ENCODE measurements at places on chromosomes 1 and 21. TPM values are rescaled to one million over a fixed set of nuclear protein-coding genes. Genes with fewer than 3 reads are reported as not detected.
A peak's percentile ranks its signal among the peaks of the same experiment; 100 is the strongest.

HIVEP3 gene
- 7.0 TPM for total RNA-seq

ADAM30 gene
- total RNA-seq, result not detected

DNA sequence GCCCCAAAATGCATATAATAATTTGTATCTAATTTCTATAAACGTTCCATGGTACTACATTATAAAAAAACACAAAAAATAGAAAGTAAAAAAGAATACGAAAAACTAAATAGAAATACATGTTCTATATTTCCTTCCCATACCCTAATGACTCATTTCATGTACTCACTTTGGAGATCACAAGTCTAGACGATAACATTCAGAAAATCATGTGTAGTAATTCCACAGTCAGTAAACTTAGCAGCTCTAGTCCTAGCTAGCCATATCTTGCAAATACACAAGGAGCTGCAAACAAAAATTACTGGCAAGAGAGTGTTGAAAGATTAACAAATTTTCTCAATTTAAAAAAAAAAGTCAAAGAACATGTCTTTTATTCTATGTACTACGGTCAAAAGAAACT, 1.4 kb downstream of the GOLPH3L start:
- H3K27ac ChIP-seq, result no peak overlapping the region
- peaks cover 16% of the 10 kb centered on the region for H3K4me1 ChIP-seq
- no peaks in the 10 kb centered on the region for H3K36me3 ChIP-seq
- no peak for DNase-seq

DNA sequence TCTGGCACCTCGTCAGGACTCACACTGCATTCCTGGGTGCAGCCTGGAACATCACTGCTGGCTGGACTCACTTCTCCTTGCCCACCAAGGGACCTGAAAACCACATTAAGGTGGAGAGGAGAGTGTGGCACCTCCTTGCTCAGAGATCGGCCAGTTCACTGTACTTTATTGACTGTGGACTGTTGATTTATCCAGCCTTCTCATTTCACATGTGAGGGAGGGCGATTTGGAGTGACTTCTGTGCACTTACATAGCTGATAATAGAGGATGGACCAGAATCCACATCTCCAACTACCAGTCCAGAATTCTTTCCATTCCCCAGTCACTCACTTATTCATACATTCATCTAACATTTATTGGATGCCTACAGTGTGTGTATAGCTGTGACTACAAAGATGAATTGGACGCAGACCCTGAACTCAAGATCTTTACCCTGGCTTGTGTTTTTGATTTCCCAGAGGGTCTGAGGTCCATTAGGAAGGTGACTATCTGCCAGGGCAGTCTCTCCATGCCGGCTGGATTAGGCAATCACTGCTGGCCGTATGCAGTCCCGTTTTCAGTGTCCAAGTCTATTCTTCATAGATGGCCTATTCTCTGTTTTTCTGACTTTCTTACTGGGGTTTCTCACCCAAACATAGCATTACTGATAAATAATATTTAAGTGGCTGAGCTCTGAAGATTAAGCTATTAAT, 233.5 kb upstream of the SGIP1 start:
- no peaks in the 10 kb centered on the region for H3K36me3 ChIP-seq
- H3K27ac ChIP-seq, result peak overlapping the region; percentile 16
- no peaks in the 10 kb centered on the region for H3K27me3 ChIP-seq
- DNase-seq, result no peak
- no peaks in the 10 kb centered on the region for H3K4me1 ChIP-seq
- no peak overlapping the region for H3K4me3 ChIP-seq

DNA sequence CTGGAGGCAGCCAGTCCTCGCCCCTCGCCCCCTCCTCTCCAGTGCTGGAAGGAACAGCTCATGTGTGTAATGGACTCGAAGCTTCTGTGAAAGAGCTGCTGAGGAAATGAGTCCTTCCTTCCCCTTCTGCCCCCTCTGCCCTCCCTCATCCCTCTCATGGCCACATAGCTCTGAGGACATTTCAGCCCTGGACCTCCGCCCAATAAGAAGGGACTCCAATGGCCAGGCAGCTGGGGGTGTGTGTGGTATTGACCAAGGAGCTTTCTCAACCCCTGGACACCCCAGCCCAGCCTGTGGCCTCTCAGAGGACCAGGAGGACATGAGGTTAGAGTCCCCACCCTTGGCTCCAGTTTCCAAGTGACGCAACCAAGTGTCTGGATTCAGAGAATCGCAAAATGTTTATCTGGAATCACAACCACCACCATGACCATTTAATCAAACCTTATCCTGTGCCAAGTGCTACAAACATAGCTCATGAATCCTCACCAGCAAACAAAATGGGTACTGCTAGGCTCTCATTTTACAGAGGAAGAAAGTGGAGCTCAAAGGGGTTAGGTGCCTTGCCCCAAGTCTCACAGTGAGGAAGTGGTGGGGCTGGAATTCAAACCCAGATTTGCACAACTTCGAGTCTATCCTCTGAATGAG, 47.8 kb upstream of the ECE1 start:
- no peaks in the 10 kb centered on the region for H3K36me3 ChIP-seq
- DNase-seq, result peak; percentile 86
- H3K4me1 ChIP-seq, result peaks cover 93% of the 10 kb centered on the region
